ENCODE measurements at places on chromosomes 11 and 22.

DNA sequence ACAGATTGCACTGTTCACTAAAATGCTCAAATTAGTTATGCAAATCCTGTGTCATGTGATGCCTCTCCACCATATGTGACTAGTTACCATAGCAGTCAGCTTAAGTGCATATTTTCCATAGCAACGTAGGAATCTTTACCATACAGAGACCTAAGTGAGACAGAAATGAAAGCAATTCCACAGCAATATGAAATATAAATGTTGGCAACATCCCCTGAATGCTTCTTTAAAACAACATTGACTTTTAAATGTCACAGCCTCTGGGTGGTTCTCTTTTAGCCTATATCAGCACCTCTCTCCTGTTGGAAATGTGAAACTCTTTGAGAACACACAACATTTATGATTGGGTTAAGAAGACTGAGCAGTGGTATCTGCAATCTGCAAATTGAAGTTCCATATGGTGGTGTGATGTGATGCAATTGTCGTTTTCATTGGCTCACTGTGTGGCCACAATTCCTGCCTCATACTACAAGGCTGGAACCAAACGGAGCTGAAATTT lies 814.6 kb downstream of the DLG2 start:
- no peak for DNase-seq

DNA sequence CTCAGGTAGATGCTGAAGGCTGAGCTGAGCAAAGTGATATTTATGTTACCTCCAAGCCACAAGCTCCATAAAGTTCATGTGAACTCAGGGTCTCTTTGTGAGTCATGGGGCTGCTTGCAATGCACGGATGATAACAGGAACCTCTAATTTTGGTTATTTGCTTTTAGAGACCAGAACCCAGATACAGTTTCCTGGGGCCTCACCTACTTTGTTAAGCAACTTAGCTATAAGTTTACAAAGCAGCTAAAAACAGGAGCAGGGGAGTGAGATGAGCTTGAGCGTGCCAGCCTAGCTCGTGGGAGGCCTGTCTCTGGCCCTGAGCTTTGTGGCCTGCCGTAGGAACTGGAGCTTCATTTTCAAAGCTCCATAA lies 29.2 kb downstream of the SREBF2 start:
- DNase-seq: no peak

DNA sequence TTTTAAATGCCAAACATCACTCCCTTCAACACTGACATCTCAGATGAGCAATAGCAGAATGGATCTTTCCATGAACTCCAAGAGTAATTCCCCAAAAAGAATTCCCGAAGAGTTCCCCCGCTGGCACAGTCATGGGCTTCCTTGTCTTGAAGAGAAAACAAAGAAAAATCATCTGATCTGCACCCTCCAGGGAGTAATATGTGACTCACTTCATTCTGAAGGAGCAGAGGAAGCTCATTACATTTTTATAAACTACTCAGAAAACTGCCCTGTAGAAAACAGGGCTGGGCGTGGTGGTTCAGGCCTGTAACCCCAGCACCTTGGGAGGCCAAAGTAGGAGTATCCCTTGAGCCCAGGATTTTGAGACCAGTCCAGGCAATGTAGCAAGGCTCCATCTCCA lies 35.7 kb downstream of the CELSR1 start:
- no peak for DNase-seq

- DNase-seq: no peak
Measured at GRCh38 chr22:50604256-50605001, 3.8 kb downstream of the MAPK8IP2 start.

DNA sequence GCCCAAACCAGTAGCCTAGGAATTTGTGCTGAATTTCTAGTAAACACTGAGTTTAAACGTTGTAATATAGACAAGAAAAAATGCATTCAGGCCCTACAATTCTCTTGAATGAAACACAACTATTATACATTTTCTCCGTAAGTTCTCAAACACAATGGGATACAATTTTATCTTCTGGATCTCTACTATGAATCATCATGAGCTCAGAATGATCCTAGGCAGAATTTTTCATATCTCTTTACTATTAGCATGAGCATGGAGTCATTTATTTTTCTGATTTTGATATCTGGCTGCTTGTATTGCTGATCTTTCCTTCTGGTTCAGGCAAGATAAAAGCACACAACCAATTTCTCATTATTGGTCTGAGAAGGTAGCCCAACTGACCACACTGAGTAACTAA lies 1123.4 kb upstream of the RAG2 start:
- no peak for DNase-seq

DNA sequence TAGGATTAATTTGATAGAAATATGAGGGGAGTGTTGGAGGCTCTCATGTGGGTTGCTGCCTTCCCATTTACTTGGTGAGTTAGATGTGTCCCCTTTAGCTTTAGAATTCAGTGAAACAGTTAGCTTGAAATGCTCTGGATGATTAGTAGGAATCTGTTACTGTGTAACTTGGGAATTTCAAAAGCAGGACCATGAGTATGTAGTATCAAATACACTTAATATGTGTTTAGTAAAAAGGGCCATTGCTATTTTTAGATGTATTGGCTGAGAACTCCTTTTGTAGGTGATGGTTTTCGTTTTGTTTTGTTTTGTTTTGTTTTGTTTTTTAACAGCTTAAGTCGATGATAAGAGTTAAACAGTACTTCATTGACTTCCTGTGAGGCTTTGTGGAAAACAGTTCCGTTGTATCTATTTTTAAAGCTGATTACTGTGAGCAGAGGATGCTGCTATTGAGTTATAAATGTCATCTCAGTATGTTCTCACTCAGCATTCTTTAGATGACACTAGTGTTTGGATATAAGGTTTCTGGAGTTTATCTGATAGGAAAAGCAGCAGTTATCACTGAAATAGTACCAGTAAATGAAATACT lies 53.5 kb downstream of the MCAM start:
- DNase-seq: no peak

- no peak for DNase-seq
Measured at GRCh38 chr11:112310419-112310818, 49.8 kb upstream of the PLET1 start.

GRCh38 chr11:107545101-107545514 lies 20.4 kb downstream of the ALKBH8 start:
- DNase-seq: no peak

- DNase-seq: no peak
Measured at GRCh38 chr11:87331273-87331672, 293.5 kb downstream of the TMEM135 start.

DNA sequence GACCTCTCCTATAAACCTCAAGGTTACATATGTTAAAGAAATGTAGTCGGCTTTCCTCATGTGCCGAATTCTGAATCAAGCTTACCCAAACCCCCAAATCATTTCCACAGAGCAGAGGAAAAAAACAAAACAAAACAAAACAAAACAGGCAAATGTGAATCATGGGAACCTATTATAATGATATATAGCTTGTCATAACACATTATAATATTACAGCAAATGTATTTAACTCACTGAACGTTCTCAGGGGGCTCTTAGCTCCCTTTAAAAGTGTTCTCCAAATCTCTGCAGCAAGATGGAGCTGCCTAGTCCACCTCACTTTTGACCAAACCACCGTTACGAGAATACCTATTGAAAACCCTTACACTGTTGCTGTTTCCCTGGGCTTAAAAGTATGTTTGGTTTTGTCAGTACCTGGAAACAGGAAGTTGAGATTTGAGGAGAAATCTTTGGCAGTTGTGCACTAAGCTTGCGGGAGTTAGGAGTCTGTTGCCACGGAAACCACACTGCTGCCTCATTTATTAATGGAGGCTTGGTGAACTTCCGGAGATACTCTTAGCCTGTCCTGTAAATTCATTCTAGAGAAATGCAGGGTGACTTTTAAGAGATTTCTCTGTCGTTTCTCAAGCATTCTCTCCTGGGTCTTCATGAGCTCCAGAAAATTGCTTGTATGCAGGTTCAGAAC lies 167.0 kb upstream of the RASSF10 start:
- DNase-seq: no peak

- no peak for DNase-seq
Measured at GRCh38 chr22:17916226-17916889, 108.0 kb downstream of the MICAL3 start.

- no peak for DNase-seq
Measured at GRCh38 chr22:48960576-48960975, 867.1 kb downstream of the BRD1 start.

DNA sequence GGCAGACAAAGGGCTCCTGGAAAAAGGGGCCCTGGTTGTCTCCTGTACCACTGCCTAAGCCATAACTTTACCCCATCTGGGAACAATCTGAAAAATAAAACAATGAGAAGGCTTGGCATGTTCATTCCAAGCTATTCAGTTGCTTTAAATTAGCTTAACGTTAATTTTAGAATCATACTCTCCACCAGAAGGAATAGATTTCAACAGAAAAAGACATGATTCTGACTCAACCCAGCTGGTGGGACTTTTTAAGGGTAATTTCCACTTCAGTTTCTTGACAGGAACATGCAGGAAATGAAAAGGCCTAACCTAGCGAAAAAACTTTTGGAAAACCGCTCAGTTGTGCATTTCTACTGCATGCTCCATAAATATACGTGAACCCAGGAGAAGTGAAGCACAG lies 7.9 kb downstream of the SF3A1 start:
- no peak for DNase-seq

- DNase-seq: no peak
Measured at GRCh38 chr11:24560324-24560723, 63.5 kb downstream of the LUZP2 start.

DNA sequence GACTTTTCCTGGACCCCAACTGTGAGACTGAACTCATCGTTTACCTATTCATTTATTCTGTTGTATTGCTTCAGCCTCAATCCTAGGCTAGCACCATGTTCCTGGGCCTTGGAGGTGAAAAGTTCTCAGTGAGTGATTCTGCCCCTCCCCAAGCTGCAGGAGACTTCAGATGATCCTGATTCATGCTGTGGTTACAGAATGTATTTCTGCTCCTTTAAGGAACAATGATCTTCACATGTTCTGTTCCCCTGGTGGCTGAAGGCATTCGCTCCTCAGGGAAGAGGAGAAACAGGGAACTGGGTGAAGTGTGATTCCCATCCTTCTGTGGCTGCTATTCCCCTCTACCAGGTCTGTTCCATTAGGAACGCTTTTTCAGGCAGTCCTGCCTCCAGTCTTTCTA lies 2.4 kb downstream of the OR52E1 start:
- no peak for DNase-seq

- no peak for DNase-seq
Measured at GRCh38 chr22:18994701-18995326, 58.7 kb upstream of the PRODH start.

DNA sequence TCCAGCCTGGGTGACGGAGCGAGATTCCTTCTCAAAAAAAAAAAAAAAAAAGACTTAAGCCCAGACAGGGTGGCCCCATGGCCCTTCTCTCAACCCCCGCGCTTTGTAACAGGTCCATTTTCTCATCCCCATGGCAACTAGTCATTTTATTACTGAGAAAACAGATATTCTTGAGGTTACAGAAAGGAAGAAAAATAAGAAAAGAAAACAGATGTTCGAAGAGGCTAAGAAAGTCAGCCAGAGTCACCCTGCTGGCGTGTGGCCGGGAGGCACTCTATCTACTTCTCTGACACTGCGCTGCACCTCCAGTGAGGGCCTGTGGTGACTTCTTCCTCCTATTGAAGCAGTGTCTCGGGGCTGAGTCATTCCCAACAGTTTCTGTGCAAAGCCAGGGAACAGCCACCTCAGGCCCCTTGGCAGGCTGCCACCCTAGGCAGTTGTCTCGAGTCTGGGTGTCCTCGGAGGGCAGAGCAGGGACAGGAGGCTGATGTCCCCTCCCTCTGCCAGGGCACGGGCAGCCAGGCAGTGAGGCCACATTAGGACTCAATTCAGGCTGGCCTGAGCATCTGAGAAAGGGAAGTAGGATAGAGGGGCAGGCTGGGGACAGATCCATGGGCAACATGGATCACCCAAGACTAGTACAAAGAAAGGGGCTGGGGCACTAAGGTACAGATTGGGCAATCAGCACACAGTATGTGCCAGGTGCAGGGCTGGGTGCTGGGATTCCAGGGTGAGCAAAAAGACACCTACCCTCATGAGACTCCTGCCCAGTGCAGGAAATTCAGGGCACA lies 16.4 kb upstream of the SYVN1 start:
- DNase-seq: no peak

- no peak for DNase-seq
Measured at GRCh38 chr11:115377882-115378296, 126.3 kb downstream of the CADM1 start.

GRCh38 chr11:99418927-99419720 lies 398.4 kb downstream of the CNTN5 start:
- DNase-seq: no peak

- DNase-seq: no peak
Measured at GRCh38 chr11:115869131-115869530, 364.9 kb upstream of the CADM1 start.

- peak; percentile 7 for DNase-seq
Measured at GRCh38 chr22:49767355-49768062, 60.2 kb downstream of the BRD1 start.

GRCh38 chr22:37289156-37289735 lies 6.9 kb downstream of the CYTH4 start:
- DNase-seq: no peak

GRCh38 chr22:19359554-19360299 lies 68.2 kb upstream of the CLTCL1 start:
- no peak for DNase-seq

- DNase-seq: no peak
Measured at GRCh38 chr22:19179497-19180048, 1.0 kb upstream of the SLC25A1 start.

- DNase-seq: no peak
Measured at GRCh38 chr11:134516529-134516928, 104.5 kb upstream of the B3GAT1 start.

- no peak for DNase-seq
Measured at GRCh38 chr22:39362932-39363331, 13.1 kb downstream of the SYNGR1 start.

GRCh38 chr11:44611687-44612434 lies 46.4 kb downstream of the CD82 start:
- DNase-seq: peak; percentile 48

- DNase-seq: no peak
Measured at GRCh38 chr11:76663486-76663810, 7.1 kb downstream of the LRRC32 start.

DNA sequence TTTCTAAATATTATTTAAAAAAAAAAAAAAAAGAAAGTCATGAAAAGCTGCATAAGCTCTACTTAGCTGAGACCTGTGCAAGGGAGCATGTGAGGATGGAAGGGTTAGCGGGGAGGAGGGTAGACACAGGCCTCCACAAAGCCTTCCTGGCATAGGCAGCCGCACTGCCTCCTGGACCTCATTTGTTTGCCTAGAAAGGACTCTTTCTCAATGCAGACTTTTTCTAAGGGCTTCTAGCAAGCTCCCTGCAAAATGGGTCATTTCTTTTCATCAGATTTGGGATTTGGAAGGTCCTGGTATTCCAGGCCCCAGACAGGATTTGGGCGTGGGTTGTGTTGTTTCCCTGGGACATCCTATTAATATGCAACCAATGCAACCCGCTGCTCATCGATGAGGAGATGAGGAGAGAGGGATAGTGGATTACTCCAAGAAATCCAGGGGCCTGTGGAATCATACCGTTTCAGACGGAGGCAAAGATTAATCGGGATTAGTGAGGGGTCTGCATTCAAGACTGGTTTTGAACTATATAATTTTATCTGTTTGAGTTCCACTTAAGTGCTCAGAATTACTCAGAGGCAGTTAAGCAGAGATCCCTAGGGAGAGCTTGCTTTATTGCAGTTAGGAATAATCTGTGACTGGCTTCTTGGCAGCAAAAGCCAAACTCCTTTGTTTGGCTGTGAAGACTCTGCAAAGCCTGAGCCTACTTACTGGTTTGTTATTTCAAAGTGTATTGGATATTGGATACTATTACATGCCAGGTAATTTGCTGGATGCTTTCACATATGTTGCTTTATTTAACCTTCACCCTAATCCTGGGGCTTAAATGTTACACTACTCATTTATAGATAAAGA lies 106.9 kb upstream of the NAV2 start:
- DNase-seq: no peak

GRCh38 chr11:109153836-109154235 lies 268.2 kb upstream of the C11orf87 start:
- no peak for DNase-seq

All from activated CD4-positive, alpha-beta T cell treated with anti-CD3 and anti-CD28 coated beads for 1 hour (primary cell).